Activated T-helper 2 cell treated with anti-CD3 and anti-CD28 coated beads, Interferon-gamma antibody, Interleukin-2, Interleukin-4, amounts not matched to agents 10 μg/mL and 5 μg/mL and 100 μg/mL, durations not matched to agents 14 hours and 24 hours and 36 hours (primary cell): ENCODE measurements at places on chromosomes 4 and X. TPM values are rescaled to one million over a fixed set of nuclear protein-coding genes. Genes with fewer than 3 reads are reported as not detected.

- no peak overlapping the region for H3K4me3 ChIP-seq
- H3K36me3 ChIP-seq = no peaks in the 10 kb centered on the region
- H3K4me1 ChIP-seq = no peaks in the 10 kb centered on the region
- no peaks in the 10 kb centered on the region for H3K27me3 ChIP-seq
Observed at GRCh38 chr4:31351695-31352094, 631.5 kb downstream of the PCDH7 start.

Gene MAP7D2
- 0.21 and 0.46 TPM in 2 replicates for total RNA-seq

Gene SOX3
- total RNA-seq = not detected in 2 replicates

DNA sequence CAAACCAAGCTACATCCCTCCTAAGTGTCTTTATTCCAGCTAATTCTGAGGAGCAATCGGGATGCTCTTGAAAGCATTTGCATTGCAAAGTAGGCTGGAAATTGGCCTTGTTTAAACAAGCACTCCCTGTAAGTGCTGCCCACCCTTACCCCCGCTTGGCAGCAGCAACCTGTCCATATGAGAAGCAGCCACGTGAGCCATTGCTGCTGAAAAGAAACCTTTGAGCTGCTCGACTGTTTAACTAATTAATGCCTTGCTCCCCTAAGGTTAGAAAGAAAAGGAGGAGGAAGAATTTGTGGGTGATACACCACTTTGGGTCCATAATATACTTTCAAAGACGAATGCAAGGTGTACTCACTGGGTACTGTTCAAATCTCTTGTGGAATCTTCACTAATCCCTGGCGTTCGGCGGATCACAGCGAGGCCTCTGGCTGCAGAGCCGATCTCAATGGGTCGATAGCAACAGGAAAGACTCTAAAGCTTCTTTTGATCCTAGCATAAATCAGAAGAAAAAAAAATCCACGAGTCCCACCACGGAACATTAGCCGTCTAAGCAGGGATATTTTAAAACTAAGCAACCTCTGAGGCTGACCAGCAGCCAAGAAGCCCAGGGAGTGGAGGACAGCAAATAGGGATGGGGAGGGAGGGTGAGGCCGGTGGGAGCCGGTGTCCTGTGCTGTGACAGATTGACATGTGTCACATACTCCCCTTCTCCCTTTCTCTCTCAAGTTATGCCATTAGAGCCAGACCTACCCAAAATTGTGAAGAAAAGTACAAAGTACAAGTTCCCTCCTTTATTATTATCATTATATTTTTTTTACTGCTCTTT is 37.2 kb upstream of the MGST2 start:
- DNase-seq = no peak
- no peaks in the 10 kb centered on the region for H3K4me1 ChIP-seq
- no peak overlapping the region for H3K4me3 ChIP-seq
- H3K27me3 ChIP-seq = peaks cover 25% of the 10 kb centered on the region

DNA sequence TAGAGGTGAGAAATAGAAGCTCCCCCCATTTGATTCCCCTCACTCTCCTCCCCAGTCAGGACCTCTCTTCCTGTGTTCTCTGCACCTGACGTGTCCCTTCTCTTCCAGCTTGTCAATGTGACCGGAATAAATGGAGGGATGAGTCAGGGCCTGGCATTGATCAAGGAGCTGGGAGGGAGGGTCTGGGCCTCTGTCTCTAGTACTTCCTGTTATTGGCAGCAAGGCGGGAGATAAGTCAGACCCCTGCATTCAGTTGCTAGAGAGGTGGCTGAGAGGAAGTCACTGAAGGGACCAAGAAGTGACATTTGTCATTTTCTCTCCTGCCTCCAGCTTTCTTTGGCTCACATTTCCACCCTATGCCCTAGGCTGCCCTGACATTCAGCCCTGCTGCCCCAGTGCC is 35.1 kb upstream of the ZNF41 start:
- H3K27ac ChIP-seq = no peak overlapping the region
- peaks cover 7% of the 10 kb centered on the region for H3K4me1 ChIP-seq
- H3K27me3 ChIP-seq = peaks cover 5% of the 10 kb centered on the region
- no peaks in the 10 kb centered on the region for H3K36me3 ChIP-seq
- no peak for DNase-seq
- H3K4me3 ChIP-seq = no peak overlapping the region

Gene HTRA3
- total RNA-seq = 0.23 TPM in 1 of 2 replicates, not detected in the other

DNA sequence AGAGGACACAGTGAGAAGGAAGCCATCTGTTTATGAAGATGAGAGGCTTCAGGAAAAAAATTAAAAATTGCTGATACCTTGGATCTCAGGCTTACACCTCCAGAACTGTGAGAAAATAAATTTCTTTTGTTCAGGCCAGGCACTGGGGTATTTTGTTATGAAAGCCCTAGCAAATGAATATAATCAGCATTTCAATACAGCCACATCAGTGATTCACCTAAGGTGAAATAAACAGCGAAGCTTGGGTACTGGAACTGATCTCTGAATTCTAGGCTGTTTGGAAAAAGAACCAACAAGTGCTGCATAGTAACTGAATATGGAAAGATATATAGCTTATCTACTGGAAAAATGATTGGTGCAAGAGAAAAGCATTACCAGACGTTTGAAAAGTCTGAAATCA is 88.5 kb downstream of the PDS5A start:
- no peak overlapping the region for H3K27ac ChIP-seq
- H3K36me3 ChIP-seq = peaks cover 80% of the 10 kb centered on the region
- H3K27me3 ChIP-seq = no peaks in the 10 kb centered on the region
- no peak for DNase-seq

Gene POU3F4
- total RNA-seq = not detected in 2 replicates

DNA sequence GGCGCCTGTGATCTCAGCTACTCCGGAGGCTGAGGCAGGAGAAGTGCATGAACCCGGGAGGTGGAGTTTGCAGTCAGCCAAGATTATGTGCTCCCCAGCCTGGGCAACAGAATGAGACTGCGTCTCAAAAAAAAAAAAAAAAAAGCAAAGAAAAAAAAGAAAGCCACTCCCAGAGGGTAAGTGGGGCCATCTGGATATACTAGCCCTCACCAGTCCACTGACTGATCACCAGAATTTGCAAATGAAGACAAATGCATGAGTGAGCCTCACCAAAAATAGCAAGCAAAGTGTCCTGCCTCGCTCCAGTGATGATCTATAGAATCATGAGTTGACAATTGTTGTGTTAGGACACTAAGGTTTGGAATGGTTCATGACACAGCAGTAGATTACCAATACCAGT is 47.6 kb downstream of the ZFP42 start:
- no peaks in the 10 kb centered on the region for H3K4me1 ChIP-seq
- no peak for DNase-seq
- no peaks in the 10 kb centered on the region for H3K27me3 ChIP-seq

Gene NUP62CL
- total RNA-seq = 1.3 and 1.4 TPM in 2 replicates

DNA sequence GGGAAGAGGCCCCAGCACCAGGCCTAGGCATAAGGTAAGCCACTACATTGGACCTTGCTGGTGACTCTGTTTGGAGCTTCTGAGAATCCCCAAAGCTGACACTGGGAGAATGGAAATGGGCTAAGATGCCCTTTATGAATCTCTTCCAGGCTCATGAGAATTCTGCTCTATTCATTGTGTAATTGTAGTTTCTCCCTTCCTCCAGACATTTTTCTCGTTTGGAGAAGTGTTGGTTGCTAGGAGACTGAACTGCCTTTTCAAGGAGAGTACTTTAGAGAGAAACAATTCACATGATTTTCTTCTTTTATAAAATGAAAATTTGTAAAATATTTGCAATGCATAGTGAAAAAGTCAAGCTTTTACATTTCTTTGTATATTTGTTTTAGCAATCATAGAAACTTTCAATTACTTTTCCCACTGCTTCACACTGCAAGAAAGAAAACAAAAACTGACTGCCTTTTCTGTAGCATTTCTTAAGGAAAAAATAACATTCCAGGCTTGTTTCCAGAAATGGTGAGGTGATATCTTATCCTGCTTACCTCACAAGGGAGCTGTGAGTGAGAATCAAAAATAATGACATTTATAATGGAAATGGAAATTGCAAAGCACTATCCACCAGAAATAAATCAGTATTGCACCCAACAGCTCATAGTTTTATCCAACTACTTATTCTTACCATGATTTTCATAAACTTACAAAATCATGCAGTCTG is 24.9 kb upstream of the DCHS2 start:
- H3K27ac ChIP-seq = no peak overlapping the region
- H3K27me3 ChIP-seq = peaks cover 23% of the 10 kb centered on the region
- H3K4me1 ChIP-seq = no peaks in the 10 kb centered on the region

Gene XKRX
- 0.23 and 0.25 TPM in 2 replicates for total RNA-seq

Gene ATP1B4
- not detected in 2 replicates for total RNA-seq

- H3K27me3 ChIP-seq = peaks cover 29% of the 10 kb centered on the region
- no peak overlapping the region for H3K27ac ChIP-seq
- no peak overlapping the region for H3K4me3 ChIP-seq
- H3K4me1 ChIP-seq = no peaks in the 10 kb centered on the region
Observed at GRCh38 chr4:15894921-15895916, 43.3 kb downstream of the FGFBP1 start.

DNA sequence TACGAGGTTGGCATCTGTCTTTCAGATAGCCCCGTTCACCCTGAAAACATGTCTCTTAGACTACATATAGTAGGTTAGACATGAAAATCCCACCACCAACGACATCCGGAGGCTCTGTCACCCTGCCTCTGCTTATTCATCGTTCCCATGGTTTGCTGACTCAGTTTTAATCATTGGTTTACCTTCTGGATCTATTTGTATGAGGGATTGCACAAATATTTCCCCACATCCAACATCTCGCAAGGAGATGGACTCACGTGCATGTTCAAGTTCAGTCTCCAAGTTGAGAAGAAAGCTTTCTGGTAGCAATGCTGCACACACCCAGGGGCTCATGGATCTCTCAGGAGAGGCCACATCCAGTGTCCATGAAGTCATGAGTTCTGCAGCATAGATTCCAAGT is 10.8 kb downstream of the CETN2 start:
- H3K27me3 ChIP-seq = peaks cover 2% of the 10 kb centered on the region
- no peak overlapping the region for H3K4me3 ChIP-seq
- H3K27ac ChIP-seq = no peak overlapping the region
- no peaks in the 10 kb centered on the region for H3K36me3 ChIP-seq
- no peak for DNase-seq
- H3K4me1 ChIP-seq = peaks cover 8% of the 10 kb centered on the region

- no peak overlapping the region for H3K27ac ChIP-seq
- peak; percentile 23 for DNase-seq
- no peak overlapping the region for H3K4me3 ChIP-seq
- H3K4me1 ChIP-seq = peaks cover 24% of the 10 kb centered on the region
- peaks cover 5% of the 10 kb centered on the region for H3K36me3 ChIP-seq
Observed at GRCh38 chr4:56261027-56261426, 126.3 kb downstream of the AASDH start.

GRCh38 chr4:154506253-154506652 is 14.7 kb upstream of the DCHS2 start:
- no peaks in the 10 kb centered on the region for H3K36me3 ChIP-seq
- H3K4me1 ChIP-seq = no peaks in the 10 kb centered on the region
- no peak overlapping the region for H3K27ac ChIP-seq
- DNase-seq = no peak
- H3K4me3 ChIP-seq = no peak overlapping the region

Gene PRAF2
- 14.2 and 14.4 TPM in 2 replicates for total RNA-seq

DNA sequence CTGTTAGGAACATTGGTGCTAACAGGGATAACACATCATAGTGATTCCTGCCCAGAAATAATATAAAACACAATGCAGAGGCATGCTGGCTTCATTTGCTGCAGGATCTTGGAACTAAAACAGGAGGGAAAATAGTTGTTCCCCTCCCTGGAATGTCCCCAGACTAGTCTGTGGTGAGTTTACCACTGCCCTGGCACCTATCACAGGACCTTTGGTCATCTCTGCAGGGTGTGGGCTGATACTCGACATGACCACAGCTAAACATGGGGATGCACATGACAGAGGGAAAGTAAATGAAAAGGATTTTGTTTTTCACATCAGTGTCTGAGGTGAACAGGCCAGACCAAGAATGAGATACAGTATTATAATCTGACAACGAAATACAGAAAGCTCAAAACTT is 160.2 kb upstream of the DKK2 start:
- no peaks in the 10 kb centered on the region for H3K36me3 ChIP-seq
- DNase-seq = no peak
- H3K27ac ChIP-seq = no peak overlapping the region
- H3K4me1 ChIP-seq = no peaks in the 10 kb centered on the region

DNA sequence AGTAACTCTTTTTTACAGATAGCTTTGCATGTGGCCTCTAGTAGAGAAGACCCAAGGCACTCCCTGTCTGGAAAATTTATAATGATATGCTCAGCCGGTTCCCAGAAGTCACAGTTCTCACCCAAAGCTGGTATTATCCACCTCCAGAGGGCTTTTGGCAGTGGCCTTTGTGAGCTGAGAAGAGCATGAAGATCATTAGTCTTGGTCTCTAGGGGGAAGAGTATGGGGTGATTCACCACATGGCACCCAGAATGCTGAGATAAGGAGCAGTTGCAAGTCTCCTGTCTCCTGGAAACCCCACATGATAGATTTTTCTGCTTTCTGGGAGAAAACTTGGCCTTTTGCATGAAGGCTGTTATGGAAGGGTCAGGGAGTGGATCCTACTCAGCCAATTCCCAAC is 75.4 kb upstream of the PRPS1 start:
- H3K4me1 ChIP-seq = peaks cover 18% of the 10 kb centered on the region
- H3K27me3 ChIP-seq = no peaks in the 10 kb centered on the region
- no peak overlapping the region for H3K4me3 ChIP-seq
- no peak overlapping the region for H3K27ac ChIP-seq

Gene TAB3
- total RNA-seq = 24.2 and 24.9 TPM in 2 replicates

DNA sequence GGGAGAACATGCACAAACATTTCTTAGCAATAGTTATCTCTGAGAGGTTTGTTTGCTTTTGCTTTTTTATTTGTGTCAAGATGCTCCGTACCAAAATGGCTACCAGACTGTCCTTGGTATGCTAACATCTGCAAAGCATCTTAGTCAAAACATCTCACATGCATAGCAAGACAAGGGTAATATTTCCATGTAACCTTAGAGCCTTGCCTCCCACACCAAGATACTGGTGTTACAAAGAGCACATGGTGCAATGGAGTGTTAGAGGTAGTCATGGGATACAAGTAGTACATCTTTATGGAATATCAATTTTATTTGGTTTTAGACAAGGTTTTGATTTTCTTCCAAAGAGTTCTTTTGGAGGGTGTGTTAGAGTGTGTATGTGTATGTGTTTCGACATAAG is 109.7 kb downstream of the NR3C2 start:
- no peak overlapping the region for H3K4me3 ChIP-seq
- H3K4me1 ChIP-seq = no peaks in the 10 kb centered on the region
- H3K36me3 ChIP-seq = no peaks in the 10 kb centered on the region

DNA sequence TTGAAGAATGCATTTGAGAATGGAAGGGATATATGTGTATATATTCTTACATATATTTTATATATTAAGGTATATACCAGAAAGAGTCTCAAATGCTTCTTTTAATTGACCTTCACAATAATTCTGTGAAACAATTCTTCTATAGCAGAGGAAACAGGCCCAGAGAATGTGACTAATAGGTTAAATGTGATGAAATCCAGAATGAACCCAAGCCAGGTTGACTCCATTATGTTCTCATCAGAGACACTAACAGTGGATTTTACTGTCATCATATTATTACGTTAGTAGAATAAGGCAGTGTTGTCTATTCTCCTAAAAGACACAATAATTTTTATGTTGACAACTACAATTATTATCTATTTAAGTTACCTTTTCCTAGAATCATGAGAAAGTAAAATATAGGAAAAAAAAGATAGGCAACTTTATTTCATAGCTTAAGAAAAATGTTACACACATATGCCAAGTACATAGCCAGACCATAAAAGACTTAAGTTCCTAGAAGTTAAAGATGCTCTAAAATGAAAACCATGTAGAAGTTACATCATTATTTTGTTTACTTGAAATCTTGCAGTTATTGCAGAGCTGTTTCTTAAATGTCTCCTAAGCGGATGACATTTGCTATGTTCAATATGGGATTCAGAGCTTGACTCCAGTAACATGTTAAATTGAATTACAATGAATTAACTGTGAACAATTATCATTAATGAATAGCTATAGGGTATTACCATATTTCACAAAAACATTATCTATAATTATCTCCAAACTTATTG is 56.2 kb upstream of the ANKRD50 start:
- H3K4me3 ChIP-seq = no peak overlapping the region
- no peaks in the 10 kb centered on the region for H3K27me3 ChIP-seq
- no peaks in the 10 kb centered on the region for H3K4me1 ChIP-seq
- no peak overlapping the region for H3K27ac ChIP-seq

Gene BDH2
- 16.0 and 16.3 TPM in 2 replicates for total RNA-seq
